ENCODE measurements at places on chromosomes 16 and 17.

DNA sequence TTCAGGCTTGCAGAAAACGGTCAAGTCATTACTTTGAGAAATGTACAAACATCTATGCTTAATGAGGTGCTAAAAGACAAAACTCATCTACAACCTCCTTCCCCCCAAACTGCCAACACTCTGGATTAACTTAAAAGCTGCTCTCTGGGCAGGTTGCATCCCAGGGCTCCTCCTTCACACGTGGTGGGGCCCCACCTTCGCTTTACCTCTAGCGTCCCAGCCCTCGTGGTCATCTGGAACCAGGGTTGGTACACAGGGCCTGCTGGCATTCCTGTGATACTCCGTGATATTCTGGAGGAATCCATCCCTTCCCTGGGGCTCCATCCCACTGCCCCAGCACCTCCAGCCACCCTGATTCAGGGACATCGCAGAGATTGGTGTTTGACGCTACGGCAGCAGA lies 4.8 kb downstream of the METRNL start:
- DNase-seq = no peak

GRCh38 chr16:83530293-83530692 lies 277.5 kb upstream of the HSBP1 start:
- DNase-seq = no peak

- DNase-seq = no peak
Measured at GRCh38 chr17:44389723-44390202, 314 bp upstream of the ITGA2B start.

- no peak for DNase-seq
Measured at GRCh38 chr17:7240375-7240774, 1.1 kb upstream of the PHF23 start.

GRCh38 chr16:25633549-25633948 lies 58.2 kb upstream of the HS3ST4 start:
- no peak for DNase-seq

DNA sequence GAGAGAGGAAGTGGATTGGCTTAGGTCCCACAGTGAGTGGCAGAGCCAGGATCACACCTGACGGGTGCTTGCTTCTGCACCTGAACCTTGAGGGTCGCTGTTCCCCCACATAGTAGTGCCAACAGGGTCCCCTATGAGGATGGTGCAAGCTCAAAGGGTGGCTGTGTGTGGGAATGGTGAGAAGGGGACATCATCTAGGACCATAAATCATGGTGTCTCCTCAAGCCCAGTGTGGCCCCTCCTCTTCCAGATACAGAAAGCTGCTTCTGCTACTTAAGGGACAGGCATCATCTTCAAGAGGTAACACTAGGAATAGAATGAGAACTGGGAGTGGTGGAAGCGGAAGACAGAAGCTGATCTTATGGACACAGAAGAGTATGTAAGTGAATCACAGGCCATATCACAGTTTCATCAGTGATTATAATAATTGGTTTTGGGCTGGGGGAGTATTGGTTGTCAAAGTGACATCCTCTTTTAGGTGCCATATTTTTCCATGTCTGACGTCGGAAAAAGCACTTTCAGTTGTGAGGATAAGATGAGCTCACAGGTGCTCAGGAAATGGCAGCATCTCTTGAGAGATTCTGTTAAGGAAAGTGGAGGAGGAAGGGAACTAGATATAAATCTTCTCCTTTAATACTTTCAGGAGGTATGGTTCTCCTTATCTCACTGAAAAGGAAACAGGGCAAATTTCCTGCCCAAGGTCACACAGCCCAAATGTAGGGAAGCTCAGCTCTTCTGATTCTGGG lies 83.2 kb upstream of the HNF1B start:
- no peak for DNase-seq

All from T-helper 9 cell (primary cell).